Islet precursor cell (in vitro differentiated cells): ENCODE measurements at places on chromosomes 2 and 18.

- DNase-seq, result no peak
Measured at GRCh38 chr2:3667151-3667631, 9.2 kb downstream of the ALLC start.

GRCh38 chr2:191351921-191352320, 106.7 kb downstream of the MYO1B start:
- no peak for DNase-seq

DNA sequence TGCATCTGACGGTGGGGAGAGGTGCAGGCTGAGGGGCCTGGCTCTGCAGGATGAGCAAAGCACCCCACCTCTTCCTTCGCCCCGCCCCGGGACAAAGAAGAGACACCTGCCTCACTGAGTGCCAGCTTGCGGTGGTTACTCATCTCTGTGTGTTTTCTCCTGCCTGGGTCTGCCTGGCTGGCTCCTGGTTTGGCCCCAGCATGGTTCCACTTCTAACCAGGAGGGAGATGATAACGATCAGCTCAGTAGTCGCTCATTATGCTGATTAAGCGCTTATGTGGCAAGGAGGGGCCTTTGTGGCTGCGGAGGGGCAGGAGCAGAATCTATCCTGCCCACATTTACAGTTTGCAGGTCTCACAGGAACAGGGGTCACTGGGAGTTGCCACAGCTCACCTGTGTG, 68.7 kb upstream of the EDAR start:
- DNase-seq, result no peak

DNA sequence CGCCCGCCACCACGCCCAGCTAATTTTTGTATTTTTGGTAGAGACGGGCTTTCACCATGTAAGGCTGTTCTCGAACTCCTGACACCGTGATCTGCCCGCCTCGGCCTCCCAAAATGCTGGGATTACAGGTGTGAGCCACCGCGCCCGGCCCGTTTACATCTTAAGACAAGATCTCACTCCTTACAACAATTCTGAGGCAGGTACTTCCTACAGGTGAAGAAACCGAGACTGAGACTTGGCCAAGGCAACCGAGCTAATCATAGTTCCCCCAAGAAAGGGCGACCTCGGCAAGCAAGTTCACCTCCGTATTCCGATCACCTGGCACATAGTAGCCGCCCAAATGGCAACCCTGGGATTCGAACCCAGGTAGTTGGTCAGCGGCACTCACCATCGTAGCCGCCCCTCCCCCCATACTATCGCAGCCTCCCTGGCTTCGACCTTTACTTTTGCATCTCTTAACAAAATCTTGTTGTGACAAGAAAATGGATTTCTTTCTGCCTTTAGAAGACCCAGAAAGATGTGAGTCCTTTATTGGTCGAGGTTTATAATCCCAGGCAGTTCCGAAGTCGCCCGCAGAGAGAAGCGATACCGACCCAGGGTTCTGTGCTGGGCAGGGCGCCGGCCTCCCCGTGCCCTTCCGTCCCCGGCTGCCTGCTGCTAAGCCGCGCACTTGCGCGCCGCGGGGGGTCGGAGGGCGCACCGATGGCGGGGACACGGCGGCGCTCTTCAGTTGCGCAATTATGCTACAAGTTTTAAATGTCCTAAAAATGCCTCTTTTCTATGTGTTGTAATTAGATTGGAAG, 1.1 kb upstream of the FZD5 start:
- DNase-seq, result no peak

GRCh38 chr2:6972067-6972710, 55.0 kb downstream of the RNF144A start:
- peak; percentile 21 for DNase-seq

DNA sequence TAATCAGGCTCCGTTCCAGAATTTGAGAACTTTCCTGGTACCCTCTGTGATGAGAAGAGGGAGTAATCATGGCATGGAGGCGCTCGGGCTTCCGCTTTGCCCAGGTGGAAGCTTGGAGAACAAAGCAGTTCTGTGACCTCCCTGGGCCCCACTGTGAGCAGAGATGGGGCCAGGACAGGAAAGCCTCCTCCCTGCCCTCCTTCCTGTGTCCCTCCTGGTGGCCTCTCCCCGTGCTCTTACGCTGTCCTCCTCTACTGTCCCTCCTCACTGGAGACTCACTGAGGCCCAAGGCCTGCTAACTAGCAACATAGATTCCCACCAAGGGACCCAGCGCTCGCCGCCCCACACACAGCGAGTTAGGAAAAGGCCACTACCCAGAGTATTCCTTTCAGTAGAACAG, 119.8 kb downstream of the MAPK4 start:
- peak; percentile 31 for DNase-seq

- DNase-seq, result no peak
Measured at GRCh38 chr2:61774351-61774750, 79.5 kb downstream of the FAM161A start.

DNA sequence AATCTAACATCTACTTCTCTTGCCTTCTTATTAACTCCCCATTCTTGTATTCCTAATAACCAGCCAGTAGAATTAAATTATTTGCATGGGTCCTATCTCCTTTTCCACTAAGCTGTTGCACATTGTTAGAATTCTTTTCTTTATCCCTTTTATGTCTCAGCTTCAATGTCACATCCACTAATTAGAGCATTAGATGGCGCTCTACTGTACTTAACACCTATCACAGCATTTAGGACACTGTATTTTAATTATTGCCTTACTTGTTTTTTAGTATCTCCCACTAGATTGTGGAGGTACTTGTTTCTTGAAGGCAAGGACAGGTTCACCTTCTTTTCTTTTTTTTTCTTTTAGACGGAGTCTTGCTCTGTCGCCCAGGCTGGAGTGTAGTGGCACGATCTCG, 3.8 kb downstream of the LIPT1 start:
- no peak for DNase-seq

DNA sequence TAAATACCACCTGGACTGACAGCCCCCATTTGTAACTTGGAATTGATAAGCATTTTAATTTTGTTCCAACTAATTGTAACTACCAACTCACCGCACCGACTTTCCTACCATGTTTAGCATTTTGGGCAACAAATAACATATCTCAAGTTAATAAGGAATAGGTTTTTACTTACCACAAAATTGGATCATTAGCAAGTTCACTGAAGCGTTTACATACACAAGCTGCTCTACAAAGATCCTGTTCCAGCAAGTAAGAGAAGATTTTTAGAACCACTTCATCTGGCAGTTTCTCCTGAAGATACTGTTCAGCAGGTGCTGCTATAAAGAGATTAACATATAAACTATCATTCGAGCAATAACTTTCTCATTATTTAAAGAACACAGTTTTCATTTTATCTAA, 55.7 kb downstream of the MSH6 start:
- DNase-seq, result no peak

DNA sequence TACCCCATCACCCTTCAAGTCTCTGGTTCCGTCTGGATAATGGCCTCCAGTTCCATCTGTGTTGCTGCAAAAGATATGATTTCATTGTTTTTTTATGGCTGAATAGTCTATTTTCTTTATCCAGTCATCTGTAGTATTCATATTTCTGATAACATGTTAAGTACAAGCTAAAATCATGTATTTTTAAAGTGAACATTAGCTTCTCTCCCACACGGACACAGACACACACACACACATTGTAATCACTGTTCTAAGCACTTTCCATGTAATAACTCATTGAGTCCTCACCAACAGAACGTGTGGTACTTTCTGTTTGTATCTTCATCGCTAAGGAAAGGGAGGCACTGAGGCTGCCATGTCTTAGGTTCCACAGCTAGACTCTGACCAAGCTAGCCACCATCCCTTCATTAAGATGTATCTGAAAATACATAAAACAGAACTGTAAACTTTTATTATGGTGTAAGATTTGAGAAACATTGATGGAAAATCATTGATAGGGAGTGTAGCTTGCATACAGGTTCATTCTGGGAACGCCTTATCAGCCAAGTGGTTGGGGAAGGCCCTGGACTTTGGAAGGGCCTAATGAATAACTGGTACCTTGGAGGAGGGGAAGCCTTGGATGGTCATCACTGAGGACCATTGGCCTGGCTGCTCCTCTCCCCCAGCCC, 8.1 kb downstream of the NCK2 start:
- DNase-seq, result peak; percentile 27

DNA sequence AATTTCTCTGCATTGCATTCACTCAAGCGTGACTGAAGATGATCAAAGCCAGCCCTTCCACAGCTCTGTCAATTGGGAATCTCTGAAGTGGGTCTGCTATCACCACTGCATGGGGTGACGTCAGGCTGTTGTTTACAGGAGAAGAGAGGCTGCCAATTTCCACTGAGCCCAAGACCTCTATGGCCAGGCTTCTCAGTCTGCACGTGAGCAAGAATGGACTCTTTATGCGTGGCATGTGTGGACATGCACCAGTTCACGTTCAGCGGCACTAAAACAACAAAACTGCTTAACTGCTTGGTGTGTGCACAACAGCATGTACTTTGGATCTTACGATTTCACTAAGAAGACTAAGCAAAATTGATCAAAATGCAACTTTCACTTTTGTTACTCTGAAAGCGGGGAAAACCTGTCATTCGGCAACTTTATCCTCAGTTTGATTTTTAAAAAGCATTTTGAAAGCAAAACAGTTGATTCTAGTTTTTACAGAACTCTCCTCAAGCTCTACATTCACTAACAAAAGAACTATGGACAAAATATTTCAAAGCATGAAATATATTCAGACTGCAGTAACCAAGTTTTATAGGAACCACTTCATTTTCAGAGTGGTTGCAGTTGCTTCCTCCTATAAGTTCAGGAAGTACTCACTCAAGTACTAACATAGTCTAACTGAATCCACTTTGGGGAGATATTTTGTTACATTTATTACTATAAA, 77.0 kb upstream of the SERTAD2 start:
- peak; percentile 89 for DNase-seq

DNA sequence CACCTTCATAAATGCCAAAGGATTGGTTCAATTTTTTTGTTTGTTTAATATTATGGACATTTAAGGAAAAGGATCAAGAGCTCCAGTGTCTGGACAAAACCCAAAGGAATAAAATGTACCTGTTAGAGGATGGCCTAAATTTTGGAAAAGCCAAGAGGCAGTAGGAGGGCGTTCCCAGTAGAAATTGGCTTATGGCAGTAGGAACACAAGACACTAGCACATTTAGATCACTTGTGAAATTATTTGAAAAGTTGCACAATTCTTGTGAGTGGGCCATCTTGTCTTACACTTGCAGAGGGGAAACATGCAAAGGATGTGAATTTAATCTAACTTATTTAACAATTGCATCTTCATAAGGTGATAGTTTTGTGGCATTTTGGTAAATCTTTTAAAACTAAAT, 3.2 kb downstream of the BZW1 start:
- DNase-seq, result no peak

- no peak for DNase-seq
Measured at GRCh38 chr2:224056889-224057288, 17.8 kb upstream of the SERPINE2 start.

- DNase-seq, result no peak
Measured at GRCh38 chr2:37669446-37669845, 2.0 kb downstream of the CDC42EP3 start.
